Kidney capillary endothelial cell (primary cell): ENCODE measurements at places on chromosomes 5 and 9.

DNA sequence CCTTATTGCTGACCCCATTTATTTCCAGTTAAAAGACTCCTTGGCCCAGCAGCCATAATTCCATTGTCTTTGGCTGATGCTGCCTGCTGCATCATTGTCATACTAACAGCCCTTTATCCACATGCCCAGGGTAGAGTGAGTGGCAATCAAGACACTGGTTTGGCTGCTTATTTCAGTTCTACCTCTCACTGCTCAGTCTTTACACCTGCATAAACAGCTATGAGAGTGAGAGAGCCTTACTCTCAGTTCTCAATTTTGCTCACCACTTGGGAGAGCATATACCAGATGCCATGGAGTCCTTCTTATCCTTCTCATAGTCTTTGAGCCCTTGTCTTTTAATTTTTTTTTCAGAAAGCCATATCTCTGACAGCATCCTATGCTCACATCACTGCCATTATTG is 596.9 kb upstream of the CYLC2 start:
- no peak for DNase-seq

DNA sequence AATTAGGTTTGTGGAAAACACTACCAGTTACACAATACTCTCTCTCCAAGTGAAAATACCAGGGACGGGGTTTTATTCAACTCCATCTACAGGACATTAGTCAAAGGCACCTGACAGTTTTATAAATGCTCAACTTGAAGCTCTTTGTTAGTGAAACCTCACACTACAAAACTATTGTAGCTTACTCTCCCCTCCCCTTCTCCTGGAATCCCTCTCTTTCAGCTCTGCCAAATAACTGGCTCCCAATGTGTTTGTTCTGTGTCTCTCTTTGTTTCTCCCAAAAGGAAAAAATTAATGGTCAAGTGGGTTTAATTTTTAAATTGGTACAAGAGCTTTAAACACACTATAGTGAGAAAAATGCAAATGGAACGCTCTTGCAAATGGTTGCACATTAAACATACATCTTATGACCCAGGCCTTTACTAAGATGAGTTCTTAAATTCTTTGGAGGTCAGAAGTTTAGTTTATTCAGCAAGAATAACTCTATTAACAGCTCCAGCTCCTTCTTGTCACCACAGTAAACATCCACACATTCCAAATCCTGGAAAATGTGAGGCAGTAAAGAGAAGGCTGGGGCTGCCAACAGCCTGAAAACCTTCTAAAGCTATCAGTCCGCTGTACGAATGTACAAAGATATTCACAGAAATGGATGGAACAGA is 48.4 kb downstream of the ZNF608 start:
- no peak for DNase-seq

- no peak for DNase-seq
Measured at GRCh38 chr5:9622971-9623421, 7.2 kb downstream of the TAS2R1 start.

DNA sequence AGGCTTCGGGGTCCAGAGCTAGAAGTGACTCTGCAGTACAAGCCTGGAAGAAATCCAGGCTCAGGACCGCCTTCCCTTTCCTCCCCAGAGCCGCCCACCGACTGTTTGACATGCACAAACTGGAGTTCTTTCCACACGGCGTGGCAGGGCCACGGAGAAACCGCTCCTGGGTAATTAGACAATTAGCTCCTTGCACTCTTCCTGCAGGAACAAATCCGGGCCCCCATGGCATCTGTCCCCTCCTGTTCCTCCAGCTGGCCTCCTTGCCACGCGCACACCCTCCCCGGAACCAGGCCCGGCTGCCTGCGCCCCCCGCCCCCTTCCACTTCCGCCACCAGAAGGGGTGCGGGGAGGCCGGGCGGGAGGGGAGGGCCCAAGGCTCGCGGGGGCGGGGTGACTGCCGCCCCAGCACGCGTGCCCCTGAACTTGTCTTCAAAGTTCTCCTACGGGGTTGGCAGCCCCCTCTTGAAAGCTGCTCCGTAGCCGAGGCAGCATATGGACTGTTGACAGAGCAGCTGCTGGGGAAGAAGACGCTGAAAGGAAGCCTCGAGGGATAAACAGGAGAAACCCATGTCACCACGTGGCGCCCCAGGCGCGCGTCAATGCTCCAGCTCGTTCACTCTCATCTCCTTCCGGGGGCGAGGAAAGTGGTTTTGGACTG is 74.3 kb downstream of the SEC61B start:
- no peak for DNase-seq

- DNase-seq, result no peak
Measured at GRCh38 chr9:19381656-19382055, 1.6 kb upstream of the RPS6 start.

GRCh38 chr5:151696470-151697061 is 9.9 kb upstream of the SPARC start:
- no peak for DNase-seq

DNA sequence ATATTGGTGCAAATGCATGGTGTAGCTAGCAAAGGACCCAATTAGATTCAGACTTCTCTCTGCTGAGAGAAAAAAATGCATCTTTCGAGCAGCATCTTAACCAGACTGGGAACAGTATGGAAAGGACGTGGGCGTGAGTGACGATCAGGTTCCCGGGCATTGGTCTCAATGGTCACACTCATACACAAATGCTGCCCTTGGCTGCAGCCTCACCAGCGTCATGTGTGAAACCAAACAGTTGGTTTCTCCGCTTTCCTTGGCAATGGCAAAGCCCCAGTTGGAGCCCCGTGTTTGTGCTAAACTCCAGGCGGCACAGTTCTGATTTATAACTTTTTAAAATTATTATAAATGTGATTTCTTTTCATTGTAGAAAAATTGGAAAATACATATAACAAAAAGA is 237.8 kb downstream of the SEC61B start:
- DNase-seq, result no peak

- no peak for DNase-seq
Measured at GRCh38 chr5:16866795-16867576, 69.1 kb downstream of the MYO10 start.

DNA sequence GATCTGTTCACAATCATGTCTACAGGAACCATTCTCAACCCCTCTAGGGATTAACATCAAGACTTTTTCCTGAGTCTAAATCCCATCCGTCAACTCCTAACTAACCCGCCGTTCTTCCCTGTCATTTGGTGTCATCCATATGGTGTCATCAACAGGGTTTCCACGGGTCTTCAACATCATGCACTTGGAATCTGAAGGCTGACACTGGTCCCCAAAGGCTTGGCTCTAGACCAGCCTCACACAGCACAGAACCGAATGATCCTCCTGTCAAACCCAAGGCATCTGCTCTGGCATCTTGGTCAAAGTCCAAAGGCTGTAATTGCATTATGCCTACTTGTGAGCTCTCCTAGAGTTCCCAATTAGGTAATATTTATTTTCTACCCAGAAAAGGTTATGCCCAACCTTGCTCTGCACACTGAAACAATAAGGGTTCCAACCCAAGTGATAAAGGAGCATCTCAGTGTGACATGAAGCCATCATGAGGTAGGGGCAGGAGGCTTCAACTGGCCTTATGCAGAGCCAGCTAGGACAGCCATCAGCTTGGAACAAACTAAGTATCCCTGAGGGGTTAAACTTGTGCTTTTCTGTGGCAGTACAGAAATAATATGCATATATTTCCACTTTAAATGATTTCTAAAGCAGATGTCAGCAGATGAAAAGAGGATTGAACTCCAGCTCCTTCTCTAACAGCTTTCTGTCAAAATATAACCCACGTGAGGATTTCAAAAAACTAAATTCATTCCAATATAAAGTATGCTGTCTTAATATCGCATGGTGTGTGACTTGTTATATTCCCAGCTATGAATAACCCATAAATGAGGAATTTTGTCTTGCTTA is 13.9 kb downstream of the ENC1 start:
- DNase-seq, result no peak

- DNase-seq, result no peak
Measured at GRCh38 chr5:15007646-15008045, 136.1 kb upstream of the ANKH start.

DNA sequence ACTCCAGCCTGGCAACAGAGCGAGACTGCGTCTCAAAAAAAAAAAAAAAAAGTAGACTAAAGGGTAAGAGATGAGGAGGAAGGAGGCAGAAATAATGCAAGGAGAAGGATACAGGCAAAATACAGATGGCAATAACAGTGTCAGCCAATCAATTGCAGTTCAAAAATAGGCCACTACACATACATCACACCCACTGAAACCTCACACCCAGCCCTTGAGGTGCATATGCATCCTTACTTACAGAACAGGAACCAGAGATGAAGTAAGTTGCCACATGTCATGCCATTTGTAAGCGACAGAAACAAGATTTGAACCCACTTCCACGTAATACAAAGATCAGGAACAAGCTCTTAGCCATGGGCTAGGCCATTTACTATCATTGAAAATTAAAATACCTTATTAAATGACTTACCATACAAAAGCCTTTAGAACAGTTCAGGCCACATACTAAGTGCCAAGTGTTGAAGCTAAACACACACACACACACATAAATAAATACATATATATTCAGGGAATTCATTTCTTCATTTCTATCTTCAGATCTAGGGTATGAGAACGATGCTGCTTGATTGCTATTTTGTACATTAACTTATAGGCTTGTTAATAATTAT is 98.4 kb downstream of the FNBP1 start:
- DNase-seq, result no peak

GRCh38 chr5:100520348-100520747 is 14.8 kb upstream of the FAM174A start:
- DNase-seq, result no peak

DNA sequence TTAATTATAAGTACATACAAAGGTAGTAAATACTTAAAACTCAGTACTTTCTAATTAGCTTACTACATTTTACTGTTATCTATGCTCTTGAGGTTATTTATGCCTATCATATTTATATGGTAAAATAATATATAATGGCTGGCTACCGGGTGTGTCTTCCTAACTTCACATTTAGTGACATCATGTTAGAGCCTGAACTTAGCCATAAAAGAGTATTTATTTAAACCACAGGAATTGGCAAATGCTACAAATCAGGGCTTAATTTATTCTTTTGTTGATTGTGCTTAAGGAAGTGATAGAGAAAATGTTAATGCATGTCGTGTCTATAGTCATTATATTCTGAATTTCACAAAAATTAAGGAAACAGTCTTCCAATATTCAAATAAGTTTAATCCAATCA is 73.1 kb downstream of the NDUFAF2 start:
- no peak for DNase-seq

GRCh38 chr5:167889276-167889675 is 402.2 kb upstream of the WWC1 start:
- no peak for DNase-seq

DNA sequence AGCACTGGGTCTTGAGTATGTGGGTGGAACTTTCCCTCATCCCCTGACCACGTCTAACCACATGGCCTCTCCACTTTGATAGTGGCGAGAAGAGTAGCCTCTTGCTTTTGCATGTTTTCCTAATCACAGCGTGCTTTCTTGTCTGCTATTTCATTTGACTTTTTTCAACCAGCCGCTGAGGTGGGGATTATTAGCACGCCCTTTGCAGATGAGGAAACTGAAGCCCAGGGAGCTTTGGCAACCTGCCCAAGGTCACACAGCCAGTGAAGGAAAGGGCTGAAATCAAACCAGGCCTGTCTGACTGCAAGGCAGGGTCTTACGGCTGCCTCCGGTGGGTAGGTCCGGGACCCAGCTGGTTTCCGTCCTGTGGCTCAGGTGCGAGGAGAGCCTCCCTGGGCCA is 106.5 kb upstream of the MSX2 start:
- DNase-seq, result no peak

GRCh38 chr9:111599092-111599954 is at the start of gene PTGR1:
TSS of gene PTGR1 (minus strand) at chr9:111599647. CDS start at chr9:111597422, 2,225 bp downstream.
- peak; percentile 79 for DNase-seq

GRCh38 chr5:132283423-132284043 is 10.7 kb upstream of the SLC22A4 start:
- DNase-seq, result no peak

GRCh38 chr9:110919609-110920008 is 118.7 kb downstream of the LPAR1 start:
- DNase-seq, result no peak

- no peak for DNase-seq
Measured at GRCh38 chr9:131546336-131547084, 1.2 kb downstream of the PRRT1B start.

DNA sequence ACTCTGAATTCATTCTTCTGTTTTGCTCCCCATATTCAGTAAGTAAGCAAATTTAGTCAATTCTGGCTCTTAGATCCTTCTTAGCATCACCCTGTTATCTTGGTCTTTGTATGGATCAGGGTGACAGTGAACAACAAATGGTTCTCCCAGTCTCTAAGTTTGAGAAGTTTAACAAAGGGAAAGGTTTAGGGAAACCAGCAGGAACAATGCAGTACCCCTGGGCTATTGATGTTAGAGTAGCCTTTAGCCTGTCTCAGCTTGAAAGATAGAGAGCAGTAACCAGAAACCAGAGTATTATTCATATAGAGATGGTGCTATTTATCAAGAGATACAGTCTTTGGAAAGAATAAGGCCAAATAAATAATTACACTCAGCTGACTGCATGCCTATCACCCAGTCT is 241.8 kb downstream of the CDH12 start:
- no peak for DNase-seq

DNA sequence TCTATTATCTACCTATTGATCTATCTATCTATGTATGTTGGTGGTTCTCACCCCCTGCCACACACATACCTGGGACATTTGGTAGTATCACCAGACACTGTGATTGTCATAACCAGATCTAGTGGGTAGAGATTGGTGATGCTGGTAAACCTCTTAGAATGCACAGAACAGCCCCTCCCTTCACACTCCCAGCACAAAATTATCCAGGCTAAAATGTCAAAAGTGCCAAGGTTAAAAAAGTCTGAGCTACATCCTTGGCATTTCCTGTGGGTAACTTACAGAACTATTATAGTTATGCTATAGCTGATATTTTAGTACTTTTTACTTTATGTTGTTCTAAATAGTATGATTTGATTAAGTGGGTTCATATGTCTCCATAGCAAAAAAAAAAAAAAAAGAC is 151.0 kb downstream of the FER start:
- peak; percentile 3 for DNase-seq

- no peak for DNase-seq
Measured at GRCh38 chr5:35188031-35188457, 42.2 kb downstream of the PRLR start.

DNA sequence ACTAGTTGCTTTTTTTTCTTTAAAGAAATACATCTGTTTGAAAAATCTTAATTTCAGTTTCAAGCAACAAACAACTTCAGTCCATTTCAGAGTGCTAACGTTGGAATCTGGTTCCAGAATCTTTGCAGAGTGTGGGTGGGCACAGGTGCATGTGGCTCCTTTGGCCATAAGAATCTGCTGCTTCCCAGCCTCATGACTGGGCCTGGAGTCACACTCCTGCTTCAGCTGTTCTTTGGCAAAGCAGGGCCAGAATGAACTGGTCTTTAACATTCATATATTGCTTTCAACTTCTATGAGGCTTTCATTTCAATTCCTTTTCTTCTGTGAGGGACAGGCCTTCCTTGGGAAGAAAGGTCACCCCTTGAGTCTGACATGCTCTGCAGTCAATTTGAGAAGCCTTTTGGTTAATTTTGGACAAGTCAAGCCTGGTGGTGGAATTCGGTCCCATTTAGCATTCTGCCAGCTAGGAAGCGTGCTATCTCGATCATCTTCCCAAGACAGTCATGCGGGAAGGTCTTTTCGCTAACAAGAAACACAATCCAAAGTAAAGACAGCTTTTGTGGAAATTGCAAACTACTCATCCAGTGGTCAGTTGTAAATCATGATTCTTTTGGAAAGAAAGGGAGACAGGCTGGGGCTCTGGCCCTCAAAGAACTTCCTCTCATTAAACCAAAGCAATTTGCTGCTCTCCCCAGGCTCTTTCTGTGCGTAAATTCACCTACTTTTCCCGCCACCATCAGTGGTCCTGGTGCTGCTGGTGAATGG is 55.2 kb downstream of the SLC1A3 start:
- no peak for DNase-seq
